Activated CD4-positive, alpha-beta T cell treated with anti-CD3 and anti-CD28 coated beads, Interleukin-2, amount 50 U/mL, for 16 hours (primary cell): ENCODE measurements at places on chromosomes 6 and 20.
A peak's percentile ranks its signal among the peaks of the same experiment; 100 is the strongest.

DNA sequence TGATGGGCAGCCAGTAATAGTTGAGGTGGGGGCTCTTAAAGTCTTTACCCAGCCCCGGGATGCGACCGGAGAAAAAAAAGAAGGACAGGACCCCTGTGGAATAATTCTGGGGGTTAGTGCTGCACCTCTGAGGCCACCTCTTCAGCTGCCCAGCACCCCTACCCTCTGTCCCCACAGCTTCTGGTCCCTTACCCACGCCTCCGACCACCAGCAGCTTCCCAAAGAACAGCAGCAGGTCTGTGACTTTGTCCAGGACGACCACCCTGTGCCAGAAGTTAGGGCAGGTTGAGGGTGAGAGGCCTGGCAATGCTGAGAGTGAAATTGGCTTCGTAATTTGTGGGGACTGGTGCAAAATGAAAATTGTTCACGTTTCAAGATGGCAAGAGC lies 2.2 kb upstream of the NEU1 start:
- no peak for DNase-seq

DNA sequence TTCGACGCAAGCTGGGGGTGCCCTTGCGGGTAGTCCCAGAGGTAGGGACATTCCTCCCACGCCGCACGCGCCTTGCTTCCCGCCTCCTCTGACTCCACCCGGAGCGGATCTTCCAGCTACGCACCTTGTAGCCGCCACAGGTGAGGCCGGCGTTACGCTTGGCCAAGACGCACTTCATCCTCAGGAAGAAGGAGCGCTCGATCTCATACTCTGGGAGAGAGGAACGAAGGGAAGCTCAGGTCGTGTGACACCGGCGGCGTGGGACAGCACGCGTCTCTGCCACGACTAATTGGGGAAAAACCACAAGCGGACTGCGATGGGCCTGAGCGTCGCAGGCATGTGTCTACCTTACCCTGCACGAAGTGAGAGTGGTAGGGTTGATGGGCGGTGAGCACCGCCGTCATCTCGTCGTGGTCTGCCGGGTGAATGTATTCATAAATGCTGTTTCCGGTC lies 15.5 kb downstream of the SIM1 start:
- DNase-seq = no peak

- no peak for DNase-seq
These were observed 114.5 kb downstream of the SLC16A10 start for GRCh38 chr6:111201764-111202163.

DNA sequence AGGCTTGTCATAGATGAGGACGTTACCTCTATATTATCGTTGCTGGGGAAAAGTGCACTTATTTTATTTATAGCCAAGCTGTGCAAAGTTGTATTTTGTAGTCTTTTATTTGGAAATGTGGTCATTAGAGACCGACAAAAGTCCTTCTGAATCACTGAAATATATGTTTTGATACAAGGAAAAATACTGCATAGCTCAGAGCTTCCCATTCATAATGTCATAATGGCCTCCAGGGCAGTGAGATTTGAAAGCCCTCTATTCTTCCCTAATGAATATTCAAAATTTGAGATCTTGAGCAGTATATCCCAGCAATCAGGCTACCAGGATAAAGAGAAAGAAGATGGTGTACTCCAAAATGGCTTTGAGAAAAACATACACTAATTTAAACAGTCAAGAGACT lies 64.6 kb downstream of the CAP2 start:
- DNase-seq = no peak

DNA sequence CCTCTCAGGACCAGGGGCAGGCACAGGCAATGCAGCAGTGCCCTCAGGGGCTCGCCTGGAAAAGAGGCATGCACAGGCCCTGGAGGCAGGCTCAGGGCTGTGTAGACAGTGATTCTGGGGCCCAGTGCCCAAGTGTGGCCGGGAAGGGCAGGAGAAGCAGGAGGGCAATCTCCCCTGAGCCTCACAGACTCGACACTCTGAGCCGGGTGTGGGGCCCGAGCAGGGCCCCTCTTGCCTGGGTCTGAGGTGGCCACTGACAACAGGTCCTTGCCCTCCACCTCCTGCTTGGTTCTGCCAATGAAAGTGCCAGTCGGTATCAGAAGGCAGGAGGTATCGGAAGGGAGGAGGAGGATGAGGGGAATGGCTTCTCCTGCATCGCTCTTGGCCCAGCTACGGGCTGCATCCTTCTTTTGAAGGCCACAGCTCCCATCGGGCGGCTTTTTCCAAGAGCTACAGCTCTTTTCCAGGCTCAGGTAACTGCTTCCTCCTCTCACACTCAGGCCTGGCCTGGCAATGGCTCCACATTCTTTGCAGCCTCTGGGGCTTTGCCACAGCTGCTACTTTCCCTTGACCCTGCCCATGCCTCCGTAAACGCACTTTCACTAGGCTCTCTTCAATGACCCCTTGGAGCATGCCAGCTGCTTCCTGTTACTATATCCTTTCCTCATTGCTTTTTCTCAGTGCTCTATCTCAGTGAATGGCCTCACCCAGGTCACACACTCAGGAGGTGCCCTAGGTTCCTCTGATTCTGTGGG lies 24.5 kb downstream of the GABRR2 start:
- DNase-seq = no peak

GRCh38 chr6:29632789-29633533 lies at the start of gene GABBR1:
TSS of gene GABBR1 (minus strand) at chr6:29633183. CDS start at chr6:29632385, 798 bp downstream.
- DNase-seq = peak; percentile 65

DNA sequence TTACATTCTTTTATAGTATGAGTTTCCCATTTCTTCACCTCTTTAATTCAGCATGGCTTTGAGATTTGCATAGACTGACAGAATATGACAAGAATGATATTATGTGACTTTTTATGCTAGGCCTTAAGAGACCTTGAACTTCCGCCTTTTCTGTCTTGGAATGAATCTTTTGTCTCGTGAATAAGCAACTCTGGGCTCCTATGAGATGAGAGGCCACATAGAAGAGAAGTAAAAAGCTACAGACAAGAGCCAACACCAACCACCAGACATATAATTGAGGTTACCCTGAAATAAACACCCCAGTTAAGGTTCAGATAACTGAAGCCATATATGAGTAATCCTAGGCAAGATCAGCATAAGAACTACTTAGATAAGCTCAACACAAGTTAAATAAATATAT lies 600.8 kb downstream of the MEI4 start:
- DNase-seq = no peak

DNA sequence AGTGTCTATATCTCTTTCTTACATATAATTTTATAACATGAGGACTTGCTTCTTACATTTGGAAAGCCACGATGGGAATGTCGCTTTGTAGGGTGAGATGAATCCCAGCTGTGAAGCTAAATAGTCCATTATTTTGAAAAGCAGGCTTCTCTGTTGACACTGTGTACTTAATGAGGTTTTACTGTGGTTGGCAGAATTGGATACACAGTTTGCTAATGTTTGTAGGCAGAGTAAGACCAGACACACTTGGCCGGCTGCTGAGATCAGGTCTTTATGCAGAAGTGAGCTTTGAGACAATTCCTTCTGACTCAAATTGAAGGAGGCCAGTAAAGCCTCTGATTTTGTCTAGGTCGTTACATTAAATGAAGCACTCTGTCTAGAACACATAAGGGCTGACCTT lies 93.0 kb downstream of the NDUFAF5 start:
- DNase-seq = no peak

GRCh38 chr6:148873154-148873553 lies 126.3 kb downstream of the UST start:
- DNase-seq = no peak

DNA sequence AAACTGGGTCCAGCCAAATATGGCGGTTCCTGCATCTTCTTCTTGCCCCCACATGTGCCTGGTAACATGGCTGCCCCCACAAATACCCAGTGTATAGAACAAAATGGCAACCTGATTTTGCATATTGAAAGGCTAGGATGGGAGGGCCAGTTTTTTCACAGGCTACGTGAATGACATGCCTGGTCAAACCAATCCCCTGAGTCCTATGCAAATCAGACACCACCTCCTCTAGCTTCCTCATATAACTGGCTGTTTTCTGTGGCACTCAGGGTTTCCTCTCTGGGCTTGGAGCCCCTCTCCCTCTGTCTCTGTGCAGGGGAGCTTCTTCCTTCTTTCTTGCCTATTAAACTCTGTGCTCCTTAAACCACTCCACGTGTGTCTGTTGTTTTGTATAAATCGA lies 372.1 kb downstream of the KIF16B start:
- no peak for DNase-seq

DNA sequence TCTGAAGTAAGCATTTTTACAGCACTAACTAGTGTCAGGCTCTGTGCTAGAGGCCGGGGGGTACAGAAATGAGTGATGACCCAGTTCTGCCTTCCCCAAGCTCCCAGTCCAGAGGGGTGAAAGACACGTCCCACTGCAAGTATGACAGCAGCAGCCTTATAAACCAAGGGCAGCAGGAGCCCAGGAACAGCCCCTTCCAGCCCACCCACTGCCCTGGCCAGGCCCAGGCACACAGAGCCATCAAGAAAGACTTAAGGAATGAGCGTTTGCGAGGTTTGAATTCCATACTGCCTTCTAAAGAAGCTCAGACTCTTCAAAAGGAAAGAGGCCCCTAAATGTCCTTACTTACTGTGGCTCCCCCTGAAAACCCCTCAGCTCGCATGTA lies 10.0 kb downstream of the TRERF1 start:
- DNase-seq = peak; percentile 52

DNA sequence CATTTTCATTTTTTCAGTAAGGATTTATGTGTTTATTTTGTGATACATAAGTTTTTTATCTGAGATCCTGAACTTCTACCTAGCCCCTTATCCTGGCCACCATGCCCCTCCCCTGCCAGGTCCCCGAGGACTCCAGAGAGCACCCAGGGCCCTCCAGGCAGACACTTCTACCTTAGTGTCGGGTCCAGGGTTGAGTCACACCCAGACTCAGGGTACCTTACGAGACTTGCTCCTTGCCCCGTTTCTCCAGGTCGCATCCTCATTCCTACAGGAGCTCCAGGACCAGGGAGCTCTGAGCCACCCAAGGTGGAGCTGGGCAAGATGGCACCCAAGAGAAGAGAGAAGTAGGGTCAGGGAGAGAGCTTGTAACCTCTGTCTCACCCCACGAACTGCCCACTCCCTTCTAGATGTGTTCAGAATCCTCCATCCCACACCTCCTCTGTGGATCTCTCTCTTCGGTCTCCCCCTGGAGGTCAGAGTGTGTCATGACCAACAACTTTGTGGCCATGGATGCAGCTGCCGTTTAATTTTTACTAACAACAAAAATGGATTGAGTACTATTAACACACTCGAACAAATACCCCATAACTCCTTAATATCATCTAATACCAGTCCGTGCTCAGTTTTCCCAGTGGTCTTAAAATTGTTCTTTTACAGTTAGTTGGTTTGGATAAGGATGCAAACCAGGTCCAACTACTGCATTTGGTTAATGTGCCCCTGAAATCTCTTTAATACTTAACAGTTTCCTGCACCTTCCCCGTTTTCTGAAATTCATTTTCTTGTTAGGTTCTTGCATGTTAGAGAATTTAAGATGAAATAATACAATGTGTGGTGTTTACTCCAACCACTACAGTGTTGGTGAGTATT lies 130.6 kb upstream of the INSM1 start:
- DNase-seq = peak; percentile 47

DNA sequence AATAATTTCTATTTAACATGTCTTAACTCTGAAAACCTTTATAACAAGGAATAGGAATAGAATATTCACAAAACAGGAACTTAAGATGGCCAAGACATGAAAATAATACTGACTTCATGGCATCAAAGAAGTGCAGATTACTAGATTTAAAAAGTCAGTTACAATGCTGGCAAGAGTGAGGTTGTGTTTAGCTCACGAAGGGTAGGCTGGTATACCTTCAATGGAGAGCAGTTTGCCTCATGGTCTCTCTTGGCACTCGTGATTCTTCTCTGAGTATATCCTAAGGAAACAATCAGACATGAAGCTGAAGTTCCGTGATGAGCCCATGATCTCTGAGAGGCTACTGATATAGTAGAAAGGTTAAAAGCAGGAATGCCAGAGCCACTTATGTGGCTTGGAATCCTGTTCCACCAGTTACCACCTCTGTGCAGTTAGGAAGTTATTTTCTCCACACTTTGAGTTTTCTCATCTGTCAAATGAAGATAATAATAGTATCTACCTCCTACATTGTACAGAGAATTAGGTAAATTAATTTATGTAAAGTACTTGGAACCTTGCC lies 7.2 kb downstream of the NCOA7 start:
- DNase-seq = no peak

DNA sequence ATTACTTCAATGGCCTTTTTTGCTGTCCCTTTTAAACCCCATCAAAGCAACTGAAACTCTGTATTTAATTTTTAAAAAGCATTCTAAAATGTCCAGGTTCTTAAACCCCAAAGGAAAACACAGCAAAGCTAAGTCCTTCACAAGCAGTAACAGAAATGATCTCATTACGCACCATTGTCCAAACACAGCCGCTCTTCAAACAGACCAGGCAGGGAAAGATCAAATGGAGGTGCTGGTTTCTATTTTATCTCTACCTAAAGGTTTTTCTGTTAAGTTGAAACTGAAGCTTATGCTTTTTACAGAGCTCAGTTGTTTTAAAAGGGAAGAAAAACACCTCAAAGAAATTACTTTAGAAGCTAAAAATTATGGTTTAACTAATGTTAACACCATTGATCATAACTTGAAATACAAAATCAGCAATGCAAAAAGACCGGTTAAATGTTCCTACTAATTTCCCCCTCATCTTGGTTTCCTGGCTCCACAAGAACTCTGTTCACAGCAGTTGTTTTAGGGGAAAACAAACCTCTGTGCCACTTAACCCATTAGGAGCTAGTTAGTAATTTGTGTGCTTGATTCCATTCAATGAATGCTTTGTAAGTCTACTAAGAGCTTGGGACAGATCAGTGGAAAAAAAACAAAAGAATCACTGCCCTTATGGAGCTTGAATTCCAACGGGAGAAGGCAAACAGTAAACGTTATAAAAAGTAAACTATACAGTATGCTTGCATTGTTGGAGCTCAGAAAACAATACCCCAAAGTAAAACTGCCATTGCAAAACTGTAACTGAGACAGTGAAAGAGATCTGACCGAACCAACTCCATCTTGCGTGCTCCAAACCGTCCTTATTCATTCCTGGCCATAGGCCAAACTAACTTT lies 87.4 kb downstream of the CD24 start:
- no peak for DNase-seq

GRCh38 chr20:10501402-10501801 lies 66.3 kb downstream of the SLX4IP start:
- peak; percentile 21 for DNase-seq

GRCh38 chr6:166830891-166831363 lies 125.4 kb downstream of the RNASET2 start:
- no peak for DNase-seq

DNA sequence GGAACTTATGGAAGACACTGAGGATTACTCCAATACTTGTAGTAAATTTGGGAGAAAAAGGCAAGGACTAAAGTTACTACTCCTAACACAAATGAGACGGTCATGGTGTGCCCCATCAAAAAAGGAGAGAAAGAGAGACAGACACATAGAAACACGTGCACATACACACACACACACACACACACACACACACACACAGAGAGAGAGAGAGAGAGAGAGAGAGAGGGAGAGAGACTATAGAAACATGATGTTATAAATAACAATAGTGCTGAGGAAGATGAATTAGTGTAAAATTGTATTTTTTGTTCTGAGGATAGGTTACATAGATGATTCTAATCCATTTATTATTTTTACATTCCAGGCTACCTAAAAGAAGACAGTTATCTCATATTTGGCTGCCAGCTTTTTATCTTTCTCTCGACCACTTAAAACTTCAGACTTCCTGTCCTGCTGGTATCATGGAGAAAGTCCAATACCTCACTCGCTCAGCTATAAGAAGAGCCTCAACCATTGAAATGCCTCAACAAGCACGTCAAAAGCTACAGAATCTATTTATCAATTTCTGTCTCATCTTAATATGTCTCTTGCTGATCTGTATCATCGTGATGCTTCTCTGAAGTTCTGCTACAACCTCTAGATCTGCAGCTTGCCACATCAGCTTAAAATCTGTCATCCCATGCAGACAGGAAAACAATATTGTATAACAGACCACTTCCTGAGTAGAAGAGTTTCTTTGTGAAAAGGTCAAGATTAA lies 10.5 kb downstream of the PLN start:
- DNase-seq = peak; percentile 61
